Stromal cell of bone marrow (primary cell): ENCODE measurements at places on chromosomes 11 and 22.

GRCh38 chr11:68383976-68384501 is 71.6 kb downstream of the LRP5 start:
- no peak for DNase-seq

DNA sequence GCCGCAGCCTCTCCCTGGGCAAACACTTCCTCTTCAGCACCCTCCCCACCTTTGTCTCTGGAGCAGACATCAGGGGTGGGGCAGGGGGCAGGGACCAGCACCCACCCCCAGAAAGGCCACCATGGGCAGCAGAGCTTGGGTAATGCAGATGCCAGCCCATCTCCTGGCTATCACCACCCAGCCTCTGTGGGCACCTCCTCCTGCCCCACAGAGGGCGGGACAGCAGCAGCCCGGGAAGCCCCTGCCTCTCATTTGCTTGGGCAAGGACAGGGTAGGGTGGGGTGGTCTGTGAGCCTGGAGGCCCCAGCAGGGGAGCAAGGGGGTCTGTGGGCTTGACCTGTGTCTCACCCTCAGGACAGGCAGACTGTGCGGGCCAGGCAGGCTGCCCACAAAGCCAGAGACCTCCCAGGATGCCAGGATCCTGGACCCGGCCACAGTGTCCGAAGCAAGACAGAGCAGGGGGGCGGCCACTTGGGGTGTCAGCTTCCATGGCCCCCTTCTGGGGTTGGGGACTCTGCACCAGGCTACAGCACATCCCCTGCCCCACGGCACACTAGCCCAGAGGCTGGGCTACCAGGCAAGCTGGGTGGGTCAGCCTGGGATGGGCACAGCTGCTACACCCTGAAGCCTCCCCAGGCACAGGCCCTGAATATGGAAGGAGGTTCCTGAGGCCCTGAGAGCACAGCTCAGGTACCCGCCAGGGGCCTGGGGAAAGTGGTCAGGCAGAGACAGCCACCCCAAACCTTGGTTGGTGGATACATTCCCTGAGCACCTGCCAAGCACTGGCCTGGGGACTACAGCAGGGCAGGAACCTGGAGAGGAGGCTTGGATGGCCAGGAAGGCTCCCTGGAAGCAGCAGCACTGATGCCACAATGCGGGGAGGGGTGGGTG is 4.5 kb downstream of the RNH1 start:
- no peak for DNase-seq

DNA sequence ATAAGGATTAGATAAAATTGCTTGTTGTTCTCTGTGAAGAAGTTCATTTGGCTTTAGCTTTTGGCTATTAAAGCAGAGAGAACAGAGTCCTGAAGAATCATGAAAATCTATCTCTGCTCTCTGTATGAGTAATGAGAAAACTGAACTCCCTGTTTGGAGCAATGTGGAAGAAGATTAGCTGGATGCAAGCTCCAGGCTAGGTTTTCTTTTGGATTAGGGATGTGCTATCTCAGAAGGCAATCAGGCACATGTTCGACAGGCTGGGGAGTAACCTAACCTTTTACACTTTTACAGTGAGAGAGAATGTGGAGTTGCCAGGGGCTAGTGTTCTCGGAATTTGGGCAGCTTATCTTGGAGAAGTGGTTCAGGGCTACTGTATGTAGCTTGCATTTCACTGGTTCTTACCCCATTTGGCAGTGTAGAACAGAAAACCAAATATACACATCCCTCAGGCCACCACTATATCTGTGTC is 8.5 kb upstream of the SLN start:
- DNase-seq, result no peak

- DNase-seq, result no peak
Measured at GRCh38 chr11:116541460-116541859, 231.3 kb downstream of the BUD13 start.

DNA sequence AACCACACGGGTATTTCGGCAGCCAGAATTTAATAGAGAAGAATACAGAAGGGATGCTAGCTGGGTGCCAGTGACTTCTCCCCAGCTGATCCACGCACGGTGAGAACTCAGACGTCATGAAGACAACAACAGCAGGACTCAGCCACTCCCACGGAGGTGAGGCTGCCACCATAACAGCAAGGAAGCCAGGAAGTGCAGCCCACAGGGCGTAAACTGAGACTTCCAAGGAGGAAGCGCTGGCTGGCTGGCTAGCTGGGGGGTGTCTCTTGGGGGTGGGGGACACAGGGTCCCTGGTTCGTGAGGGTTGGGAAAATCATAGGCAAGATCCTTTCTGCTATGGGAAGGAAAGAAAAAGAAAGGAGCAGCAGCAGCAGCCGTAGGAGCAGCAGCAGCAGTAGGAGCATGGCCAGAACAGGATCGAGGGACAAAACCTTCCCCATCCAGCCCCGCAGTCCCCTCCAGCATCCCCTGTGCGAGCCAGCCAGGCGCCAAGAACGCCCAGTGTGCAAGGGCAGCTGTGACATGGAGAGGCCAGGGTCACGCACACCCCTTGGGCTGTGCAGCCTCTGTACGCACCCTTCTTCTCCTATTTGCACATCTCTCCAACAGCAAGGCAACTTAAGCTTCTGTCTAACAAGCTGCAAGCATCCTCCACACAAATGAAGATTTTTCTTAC is 49.6 kb upstream of the SHANK2 start:
- no peak for DNase-seq

DNA sequence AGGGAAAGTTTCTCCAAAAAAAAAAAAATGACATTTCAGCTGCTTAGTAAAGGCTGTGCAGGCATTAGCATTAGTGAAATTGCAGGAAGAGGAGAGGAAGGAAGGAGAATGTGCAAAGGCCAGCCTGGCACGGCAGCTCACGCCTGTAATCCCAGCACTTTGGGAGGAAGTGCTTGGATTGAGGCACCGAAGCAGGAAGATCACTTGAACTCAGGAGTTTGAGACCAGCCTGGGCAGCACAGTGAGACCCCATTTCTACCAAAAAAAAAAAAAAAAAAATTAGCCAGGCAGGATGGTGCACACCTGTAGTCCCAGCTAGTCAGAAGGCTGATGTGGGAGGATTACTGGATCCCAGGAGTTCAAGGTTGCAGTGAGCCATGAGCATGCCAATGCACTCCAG is 7.8 kb downstream of the TRIOBP start:
- DNase-seq, result no peak

GRCh38 chr11:113937918-113938317 is 33.3 kb downstream of the HTR3B start:
- no peak for DNase-seq

DNA sequence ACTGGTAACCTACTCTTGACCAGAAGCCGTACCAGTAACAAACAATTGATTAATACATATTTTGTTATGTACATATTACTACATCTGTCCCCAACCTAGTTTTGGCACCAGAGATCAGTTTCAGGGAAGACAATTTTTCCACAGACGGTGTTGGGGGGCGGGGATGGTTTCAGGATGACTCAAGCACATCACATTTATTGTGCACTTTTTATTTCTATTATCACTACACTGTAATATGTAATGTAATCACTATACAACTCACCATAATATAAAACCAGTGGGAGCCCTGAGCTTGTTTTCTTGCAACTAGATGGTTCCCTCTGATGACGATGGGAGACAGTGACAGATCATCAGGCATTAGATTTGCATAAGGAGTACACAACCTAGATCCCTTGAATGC is 15.5 kb downstream of the DGCR8 start:
- no peak for DNase-seq

GRCh38 chr22:42160251-42160650 is 29.6 kb upstream of the CYP2D6 start:
- no peak for DNase-seq

- DNase-seq, result no peak
Measured at GRCh38 chr11:77351281-77351886, 49.9 kb upstream of the GDPD4 start.

- peak; percentile 52 for DNase-seq
Measured at GRCh38 chr11:88402192-88402715, 64.7 kb upstream of the CTSC start.

GRCh38 chr22:30609260-30610185 is 2.5 kb downstream of the TCN2 start:
- peak; percentile 68 for DNase-seq

DNA sequence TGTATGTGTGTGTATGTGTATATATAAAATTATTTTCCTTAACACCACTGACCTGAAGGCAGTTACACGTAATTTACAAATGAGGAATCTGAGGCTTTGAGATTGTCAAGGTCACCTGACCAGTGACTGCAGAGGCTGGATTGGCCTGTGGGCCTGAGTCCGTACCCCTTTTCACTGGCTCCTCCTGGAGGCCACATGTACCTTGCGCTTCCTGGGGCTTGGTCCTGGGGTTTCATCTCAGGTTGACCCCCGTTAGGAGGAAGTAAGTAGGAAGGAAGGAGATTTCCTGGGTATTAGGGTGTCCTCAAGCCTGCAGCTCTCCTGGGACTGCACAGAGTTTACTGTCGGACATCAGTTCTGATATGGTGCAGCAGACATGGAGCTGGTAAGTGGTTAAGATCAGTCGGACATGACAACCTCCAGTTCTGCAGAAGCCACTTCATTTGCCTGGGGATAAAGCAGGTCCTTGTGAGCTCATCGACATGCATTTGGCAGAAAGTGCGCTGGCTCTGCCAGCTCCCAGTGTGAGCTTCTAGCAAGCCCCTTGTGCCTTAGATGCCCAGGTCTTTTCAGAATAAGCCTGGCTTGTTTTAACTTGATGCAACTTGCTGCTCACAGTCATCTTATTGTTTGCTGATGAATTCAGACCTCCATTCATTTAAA is 36.6 kb downstream of the ST3GAL4 start:
- no peak for DNase-seq

GRCh38 chr11:109762546-109762945 is 330.6 kb upstream of the ZC3H12C start:
- no peak for DNase-seq

GRCh38 chr11:131544591-131544990 is 174.2 kb downstream of the NTM start:
- DNase-seq, result no peak

GRCh38 chr11:130629039-130629438 is 180.6 kb downstream of the ADAMTS15 start:
- no peak for DNase-seq

GRCh38 chr11:46520971-46521745 is 72.7 kb downstream of the AMBRA1 start:
- no peak for DNase-seq

DNA sequence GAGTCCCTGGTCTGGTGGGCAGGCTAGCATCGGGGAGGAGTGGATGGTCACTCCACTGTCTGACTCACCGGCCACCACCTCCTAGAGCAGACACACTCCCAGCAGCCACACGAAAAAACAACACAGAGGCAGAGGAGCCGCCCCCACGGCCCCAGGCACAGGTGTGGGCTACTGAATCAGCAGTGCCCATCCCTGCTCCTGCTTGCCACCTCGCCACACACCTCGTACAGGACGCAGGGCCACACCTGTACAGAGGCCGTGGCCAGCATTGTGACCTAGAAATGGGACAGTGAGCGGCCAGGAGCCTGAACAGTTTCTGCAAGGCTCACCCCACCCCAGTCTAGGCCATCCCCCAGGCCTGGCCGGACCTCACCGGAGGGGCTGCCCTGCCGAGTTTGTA is 14.0 kb downstream of the TRIM29 start:
- no peak for DNase-seq

DNA sequence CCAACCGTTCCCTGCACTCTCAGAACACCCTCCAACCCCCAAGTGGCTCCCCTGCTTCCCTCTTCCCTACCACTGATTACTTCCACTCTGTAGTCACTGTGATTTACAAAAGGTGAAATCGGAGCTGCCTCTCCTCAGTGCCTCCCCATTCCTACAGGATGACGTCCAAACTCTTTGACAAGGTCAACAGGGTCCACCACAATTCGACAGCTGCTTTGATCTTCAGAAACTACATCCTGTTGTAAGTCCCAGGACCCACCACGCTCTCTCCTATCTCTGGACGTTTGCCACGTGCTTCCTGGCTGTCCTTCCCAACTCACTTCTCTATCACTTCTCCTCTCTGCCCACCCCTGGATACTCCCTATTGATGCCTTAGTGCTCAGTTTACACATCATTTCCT is 85.0 kb upstream of the EIF3D start:
- no peak for DNase-seq

DNA sequence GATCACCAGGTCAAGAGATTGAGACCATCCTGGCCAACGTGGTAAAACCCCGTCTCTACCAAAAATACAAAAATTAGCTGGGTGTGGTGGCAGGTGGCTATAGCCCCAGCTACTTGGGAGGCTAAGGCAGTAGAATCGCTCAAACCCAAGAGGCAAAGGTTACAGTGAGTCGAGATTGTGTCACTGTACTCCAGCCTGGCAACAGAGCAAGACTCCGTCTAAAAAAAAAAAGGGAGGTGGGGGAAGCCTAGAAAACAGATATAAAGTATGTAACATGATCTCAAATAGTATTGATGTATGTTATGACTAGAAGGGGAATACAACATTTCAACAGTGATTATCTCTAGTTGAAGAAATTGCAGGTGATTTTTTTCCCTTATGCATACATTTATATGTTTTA is 61.4 kb downstream of the SLC1A2 start:
- peak; percentile 49 for DNase-seq

- no peak for DNase-seq
Measured at GRCh38 chr11:121670266-121670665, 217.5 kb upstream of the SORL1-AS1 start.

GRCh38 chr11:45343444-45343843 is 57.3 kb upstream of the SYT13 start:
- no peak for DNase-seq

DNA sequence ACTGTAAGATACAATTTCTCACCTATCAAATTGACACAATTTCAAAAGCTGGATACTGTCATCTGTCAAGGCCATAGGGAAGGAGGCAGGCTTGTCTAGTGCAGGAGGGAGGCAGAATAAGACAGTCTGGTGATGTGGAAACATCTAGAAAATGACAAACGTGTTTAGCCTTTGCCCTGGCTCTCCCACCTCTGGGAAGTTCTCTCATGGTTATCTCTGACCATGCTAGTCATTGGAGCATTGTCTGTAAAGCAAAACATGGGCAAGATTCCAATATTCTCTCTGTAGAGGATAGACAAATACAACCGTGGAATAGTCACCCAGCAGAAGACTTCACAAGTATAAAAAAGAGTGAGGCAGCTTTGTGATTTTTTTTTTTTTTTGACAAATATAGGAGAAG is 9.1 kb upstream of the SERHL2 start:
- no peak for DNase-seq
